Memory B cell (primary cell): ENCODE measurements at places on chromosomes 4 and X.
A peak's percentile ranks its signal among the peaks of the same experiment; 100 is the strongest.

DNA sequence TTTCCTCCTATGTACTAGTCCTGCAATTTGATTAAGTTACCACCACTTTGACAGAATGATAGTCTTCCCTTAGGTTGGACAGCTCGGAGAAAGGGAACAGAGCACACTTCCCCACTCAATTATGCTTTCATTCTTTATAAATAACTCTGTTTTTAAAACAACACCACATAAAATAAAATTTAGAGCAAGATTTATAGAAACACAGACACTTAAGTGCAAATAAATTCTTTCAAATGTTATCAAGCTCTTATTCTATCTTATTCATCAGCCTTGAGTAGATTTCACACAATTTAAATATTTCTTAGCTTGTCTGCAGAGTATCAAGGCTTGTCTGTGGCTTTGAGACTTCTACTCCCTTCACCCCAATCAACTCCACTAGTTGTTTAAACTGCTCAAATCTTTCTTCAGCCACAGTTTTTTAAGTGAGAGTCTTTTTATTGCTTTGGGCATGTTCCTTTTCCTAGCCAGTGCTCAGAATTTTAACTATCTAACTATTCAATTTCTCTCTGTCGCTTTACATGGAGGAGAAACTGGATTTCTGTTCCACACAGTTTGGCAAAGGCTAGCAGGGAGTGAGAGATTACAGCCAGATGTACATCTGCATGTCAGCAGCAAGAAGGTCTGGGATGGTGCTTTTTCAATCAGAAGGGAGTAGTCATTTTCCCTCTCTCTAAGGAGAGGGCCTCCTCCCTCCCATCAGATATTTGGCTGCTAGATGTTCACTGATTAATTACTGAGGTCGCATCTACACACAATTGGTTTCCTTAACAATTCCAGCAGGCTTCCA lies 53.1 kb upstream of the PLAC1 start:
- H3K27me3 ChIP-seq = peaks cover 2% of the 10 kb centered on the region
- no peak overlapping the region for H3K4me3 ChIP-seq
- DNase-seq = no peak
- no peak overlapping the region for H3K27ac ChIP-seq

DNA sequence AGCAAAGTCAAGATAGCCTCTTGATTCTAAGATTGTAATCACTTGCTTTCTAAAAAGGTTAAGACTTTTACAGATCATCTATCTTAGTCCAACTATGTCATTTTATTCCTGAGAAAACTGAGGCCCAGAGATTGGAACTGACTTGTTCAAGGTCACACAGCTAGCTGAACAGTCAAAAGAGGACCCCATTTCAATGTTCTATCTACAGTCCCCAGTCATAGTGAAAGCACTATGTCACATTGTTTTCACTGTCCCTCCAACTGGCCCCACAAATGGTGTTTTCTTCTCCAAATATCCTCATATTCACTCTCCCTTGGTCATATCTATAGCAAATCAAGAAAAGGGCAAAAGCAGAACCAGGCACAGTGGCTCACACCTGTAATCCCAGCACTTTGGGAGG lies 145.2 kb downstream of the OPHN1 start:
- no peak for DNase-seq
- H3K36me3 ChIP-seq = no peaks in the 10 kb centered on the region
- H3K27me3 ChIP-seq = no peaks in the 10 kb centered on the region

DNA sequence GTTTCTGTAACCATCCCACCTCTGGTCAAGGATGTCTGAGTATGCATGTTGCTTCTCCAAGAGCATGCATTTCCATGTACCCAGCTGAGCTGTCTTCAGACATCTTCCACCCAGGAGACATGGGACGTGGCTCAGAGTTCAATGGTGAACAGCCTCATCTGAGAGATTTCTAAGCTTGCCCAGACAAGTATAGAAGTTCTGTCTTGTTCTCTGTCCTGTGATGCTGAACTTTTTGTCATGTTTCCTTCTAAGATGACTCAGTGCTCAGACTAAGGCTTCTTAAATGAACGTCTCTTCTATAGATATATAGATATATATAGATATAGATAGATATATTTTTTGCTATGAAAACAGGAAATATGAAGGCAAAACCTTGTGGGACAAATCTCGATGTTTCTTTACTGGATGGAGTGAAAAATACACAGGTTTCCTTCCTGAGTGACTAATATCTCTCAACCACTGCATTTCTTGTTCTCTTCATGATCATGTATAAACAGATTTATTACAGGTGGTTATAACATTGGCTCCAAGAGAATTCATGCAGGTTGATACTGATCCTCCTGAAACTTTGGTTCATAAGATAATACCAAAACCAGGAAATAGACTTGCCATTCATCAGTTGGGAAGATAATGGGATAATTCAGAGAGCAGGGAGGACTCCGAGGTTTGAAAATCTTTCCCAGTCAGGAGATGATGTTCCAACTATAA lies 168.2 kb downstream of the ZNF518B start:
- H3K27me3 ChIP-seq = peaks cover 10% of the 10 kb centered on the region
- H3K36me3 ChIP-seq = peaks cover 2% of the 10 kb centered on the region
- no peaks in the 10 kb centered on the region for H3K4me1 ChIP-seq
- H3K4me3 ChIP-seq = no peak overlapping the region

- H3K27ac ChIP-seq = peak overlapping the region; percentile 87
- peak; percentile 24 for DNase-seq
- no peaks in the 10 kb centered on the region for H3K27me3 ChIP-seq
- H3K4me3 ChIP-seq = peak overlapping the region; percentile 97
Measured at GRCh38 chr4:47913861-47914219, 543 bp downstream of the NFXL1 start.

- H3K4me1 ChIP-seq = no peaks in the 10 kb centered on the region
- no peak overlapping the region for H3K27ac ChIP-seq
- H3K27me3 ChIP-seq = peaks cover 5% of the 10 kb centered on the region
- H3K4me3 ChIP-seq = no peak overlapping the region
- no peaks in the 10 kb centered on the region for H3K36me3 ChIP-seq
Measured at GRCh38 chrX:14505648-14506047, 23.7 kb upstream of the GLRA2 start.

DNA sequence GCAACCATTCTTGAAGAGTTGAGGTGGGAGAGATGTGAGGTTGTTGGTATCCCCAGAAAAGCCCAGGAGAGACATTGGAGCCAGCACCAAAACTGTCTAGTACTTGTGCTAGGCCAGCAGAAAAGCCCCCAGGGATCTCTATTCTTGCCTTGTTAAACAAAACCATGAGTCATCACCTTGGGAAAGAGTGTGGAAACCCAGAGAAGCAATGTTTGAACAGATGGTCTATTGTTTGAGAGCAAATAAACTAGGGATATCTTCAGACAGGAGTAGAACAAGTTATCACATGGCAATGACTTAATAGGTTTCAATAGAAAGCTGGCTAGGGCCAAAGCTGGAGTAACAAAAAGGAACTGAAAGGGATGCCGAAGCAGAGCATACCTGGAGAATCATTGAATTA lies 195.7 kb upstream of the CASK start:
- H3K4me1 ChIP-seq = peaks cover 7% of the 10 kb centered on the region
- DNase-seq = no peak
- H3K27ac ChIP-seq = no peak overlapping the region
- H3K27me3 ChIP-seq = no peaks in the 10 kb centered on the region
- H3K36me3 ChIP-seq = peaks cover 3% of the 10 kb centered on the region

DNA sequence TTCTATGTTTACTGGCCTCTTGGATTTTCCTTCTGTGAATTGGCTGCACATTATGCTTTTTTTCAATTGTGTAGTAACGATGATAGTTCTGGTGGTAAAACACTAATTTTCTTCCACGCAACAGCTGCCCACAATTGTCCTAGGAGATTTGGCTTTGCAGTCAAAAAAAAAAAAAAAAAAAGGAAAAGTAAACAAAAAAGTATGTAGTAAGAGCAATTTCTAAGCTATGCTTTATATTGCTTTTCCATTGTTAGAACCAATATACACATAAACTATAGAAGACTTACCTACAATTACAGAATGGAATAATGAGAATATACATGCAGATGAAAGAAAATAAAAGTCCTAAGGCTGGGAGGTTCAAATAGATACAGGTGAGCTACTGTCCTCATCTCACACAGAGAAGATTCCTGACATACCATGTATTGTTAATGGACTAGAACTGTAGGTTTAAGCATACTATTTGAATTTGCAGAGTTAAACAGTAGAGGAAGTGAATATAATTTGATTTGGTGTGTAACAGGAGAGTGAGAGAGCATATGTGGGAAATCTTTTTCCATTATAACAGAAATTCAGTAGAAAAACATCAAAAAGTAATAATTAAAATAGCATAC lies 976.2 kb downstream of the RAB28 start:
- H3K4me1 ChIP-seq = no peaks in the 10 kb centered on the region
- DNase-seq = no peak
- no peaks in the 10 kb centered on the region for H3K36me3 ChIP-seq

DNA sequence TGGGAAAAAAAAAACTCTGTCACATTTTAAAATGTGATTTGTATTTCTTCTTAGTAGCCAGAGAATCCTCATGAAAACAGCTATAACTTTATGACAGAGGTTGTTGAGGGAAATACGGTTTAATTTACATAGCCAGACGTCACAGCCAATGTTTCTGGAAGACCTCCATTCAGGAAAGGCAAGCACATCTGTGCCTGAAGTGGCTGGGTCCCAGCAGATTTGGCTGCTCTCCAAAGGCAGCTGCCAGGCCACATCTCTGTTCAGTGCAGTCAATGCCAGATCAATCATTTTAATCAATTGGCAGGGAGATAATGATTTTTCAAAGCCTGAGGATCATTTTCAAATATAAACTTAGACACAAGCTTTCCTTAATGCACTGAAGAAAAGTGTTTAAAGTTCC lies 86.5 kb upstream of the ZIC3 start:
- no peaks in the 10 kb centered on the region for H3K4me1 ChIP-seq
- H3K4me3 ChIP-seq = no peak overlapping the region
- no peak for DNase-seq
- H3K36me3 ChIP-seq = no peaks in the 10 kb centered on the region

DNA sequence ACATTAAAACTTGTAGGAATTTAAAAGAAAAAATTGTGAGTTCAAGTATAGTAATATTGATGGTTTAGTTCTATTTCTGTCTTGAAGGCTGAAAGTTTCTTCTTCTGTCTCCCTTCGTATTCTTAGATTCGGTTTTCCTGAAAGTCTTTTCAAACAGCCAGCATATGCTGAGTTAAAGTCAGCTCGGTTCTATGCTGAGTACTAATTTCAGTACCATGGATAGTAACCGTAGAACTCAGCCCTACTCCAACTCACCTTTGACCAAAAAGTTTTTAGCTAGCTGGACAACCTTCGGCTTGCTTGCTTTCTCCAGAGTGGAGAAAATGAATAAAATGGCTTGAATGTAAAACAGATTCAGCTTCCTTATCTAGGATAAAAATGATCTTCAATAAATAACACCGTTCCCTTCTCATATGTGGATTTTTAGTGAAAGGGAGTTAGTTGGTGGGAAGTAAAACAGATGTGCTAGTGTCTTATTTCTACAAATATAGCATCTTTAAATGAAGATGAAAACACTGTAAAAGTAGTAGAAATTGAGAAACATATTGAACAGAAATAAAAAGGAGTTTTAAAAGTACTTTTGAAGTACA lies 5.2 kb downstream of the POU4F2 start:
- H3K27me3 ChIP-seq = peaks cover 31% of the 10 kb centered on the region
- peaks cover 3% of the 10 kb centered on the region for H3K4me1 ChIP-seq
- no peak overlapping the region for H3K4me3 ChIP-seq

- H3K36me3 ChIP-seq = no peaks in the 10 kb centered on the region
- H3K27me3 ChIP-seq = peaks cover 7% of the 10 kb centered on the region
- no peak overlapping the region for H3K27ac ChIP-seq
- DNase-seq = no peak
- no peak overlapping the region for H3K4me3 ChIP-seq
Measured at GRCh38 chr4:47942081-47942819, 27.9 kb upstream of the NFXL1 start.

- H3K4me1 ChIP-seq = no peaks in the 10 kb centered on the region
- DNase-seq = no peak
- H3K27ac ChIP-seq = no peak overlapping the region
Measured at GRCh38 chr4:78293821-78294301, 236.7 kb downstream of the FRAS1 start.

- peaks cover 9% of the 10 kb centered on the region for H3K36me3 ChIP-seq
- H3K4me3 ChIP-seq = no peak overlapping the region
- no peaks in the 10 kb centered on the region for H3K27me3 ChIP-seq
- no peak for DNase-seq
Measured at GRCh38 chr4:150302553-150302952, 224.3 kb downstream of the DCLK2 start.

- H3K4me3 ChIP-seq = peak overlapping the region; percentile 66
- H3K36me3 ChIP-seq = peaks cover 4% of the 10 kb centered on the region
- peaks cover 31% of the 10 kb centered on the region for H3K4me1 ChIP-seq
- H3K27me3 ChIP-seq = no peaks in the 10 kb centered on the region
- peak; percentile 44 for DNase-seq
Measured at GRCh38 chr4:1216869-1217294, 32.0 kb downstream of the CTBP1 start.

- no peak overlapping the region for H3K4me3 ChIP-seq
- no peaks in the 10 kb centered on the region for H3K27me3 ChIP-seq
- DNase-seq = no peak
- no peaks in the 10 kb centered on the region for H3K36me3 ChIP-seq
Measured at GRCh38 chr4:40662962-40663604, 33.4 kb upstream of the RBM47 start.

DNA sequence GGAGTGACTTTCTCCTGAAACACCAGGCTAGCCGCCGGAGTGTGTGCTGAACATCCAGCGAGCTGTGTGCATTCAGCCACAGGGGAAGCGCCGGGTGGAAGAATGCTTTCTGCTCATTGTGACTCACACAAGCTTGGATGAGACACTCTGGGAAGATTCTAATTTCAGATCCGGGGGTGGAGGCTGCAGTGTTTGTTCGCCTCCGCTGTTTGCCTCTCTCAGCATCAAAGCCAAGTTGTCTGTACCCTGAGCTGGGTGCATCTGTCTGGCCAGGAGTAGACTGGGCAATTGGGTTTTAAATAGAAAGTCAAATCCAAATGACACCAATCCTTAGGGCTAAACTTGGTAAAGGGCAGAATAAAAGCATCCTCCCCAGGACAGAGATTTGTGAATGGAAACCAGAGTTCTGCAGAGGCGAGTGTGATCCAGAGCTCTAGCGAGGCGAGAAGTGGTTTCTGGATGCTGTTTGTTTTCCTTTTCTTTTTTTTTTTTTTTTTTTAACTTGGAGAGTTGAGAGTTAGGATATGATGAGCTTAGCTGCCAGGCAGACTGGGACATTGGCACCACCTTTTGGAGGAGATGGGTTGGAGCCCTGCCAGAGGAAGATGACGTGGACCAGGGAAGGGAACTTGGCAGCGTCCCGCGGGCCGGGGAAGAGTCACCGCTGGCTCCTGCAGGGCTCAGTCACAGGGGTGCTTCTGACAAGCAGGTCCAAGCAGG lies 196.0 kb upstream of the PSAPL1 start:
- H3K27ac ChIP-seq = no peak overlapping the region
- no peaks in the 10 kb centered on the region for H3K4me1 ChIP-seq
- H3K4me3 ChIP-seq = no peak overlapping the region
- DNase-seq = no peak
- H3K27me3 ChIP-seq = peaks cover 2% of the 10 kb centered on the region
- H3K36me3 ChIP-seq = peaks cover 3% of the 10 kb centered on the region

GRCh38 chrX:39705290-39705689 lies 392.5 kb downstream of the BCOR start:
- H3K27ac ChIP-seq = no peak overlapping the region
- DNase-seq = no peak
- peaks cover 1% of the 10 kb centered on the region for H3K36me3 ChIP-seq
- no peaks in the 10 kb centered on the region for H3K4me1 ChIP-seq

- H3K27ac ChIP-seq = no peak overlapping the region
- peaks cover 12% of the 10 kb centered on the region for H3K4me1 ChIP-seq
- DNase-seq = no peak
- no peak overlapping the region for H3K4me3 ChIP-seq
- H3K27me3 ChIP-seq = peaks cover 25% of the 10 kb centered on the region
- H3K36me3 ChIP-seq = peaks cover 6% of the 10 kb centered on the region
Measured at GRCh38 chrX:633043-633984, 2.7 kb downstream of the SHOX start.
